ENCODE measurements at places on chromosomes 3 and 15. TPM values are rescaled to one million over a fixed set of nuclear protein-coding genes. Genes with fewer than 3 reads are reported as not detected.
A peak's percentile ranks its signal among the peaks of the same experiment; 100 is the strongest.

Gene FANCD2OS
- not detected for total RNA-seq

Gene GNAT1
- not detected for total RNA-seq

Gene ERC2
- not detected for total RNA-seq

Gene RPUSD2
- total RNA-seq, result 15.6 TPM

Gene SAMD7
- total RNA-seq, result not detected

Gene C3orf22
- not detected for total RNA-seq

Gene JMJD7
- 19.5 TPM for total RNA-seq

Gene PIF1
- total RNA-seq, result 69.1 TPM

Gene GOLGA8R
- total RNA-seq, result 9.5 TPM

Gene ZBTB47
- total RNA-seq, result 0.34 TPM

Gene GP5
- 1.4 TPM for total RNA-seq

DNA sequence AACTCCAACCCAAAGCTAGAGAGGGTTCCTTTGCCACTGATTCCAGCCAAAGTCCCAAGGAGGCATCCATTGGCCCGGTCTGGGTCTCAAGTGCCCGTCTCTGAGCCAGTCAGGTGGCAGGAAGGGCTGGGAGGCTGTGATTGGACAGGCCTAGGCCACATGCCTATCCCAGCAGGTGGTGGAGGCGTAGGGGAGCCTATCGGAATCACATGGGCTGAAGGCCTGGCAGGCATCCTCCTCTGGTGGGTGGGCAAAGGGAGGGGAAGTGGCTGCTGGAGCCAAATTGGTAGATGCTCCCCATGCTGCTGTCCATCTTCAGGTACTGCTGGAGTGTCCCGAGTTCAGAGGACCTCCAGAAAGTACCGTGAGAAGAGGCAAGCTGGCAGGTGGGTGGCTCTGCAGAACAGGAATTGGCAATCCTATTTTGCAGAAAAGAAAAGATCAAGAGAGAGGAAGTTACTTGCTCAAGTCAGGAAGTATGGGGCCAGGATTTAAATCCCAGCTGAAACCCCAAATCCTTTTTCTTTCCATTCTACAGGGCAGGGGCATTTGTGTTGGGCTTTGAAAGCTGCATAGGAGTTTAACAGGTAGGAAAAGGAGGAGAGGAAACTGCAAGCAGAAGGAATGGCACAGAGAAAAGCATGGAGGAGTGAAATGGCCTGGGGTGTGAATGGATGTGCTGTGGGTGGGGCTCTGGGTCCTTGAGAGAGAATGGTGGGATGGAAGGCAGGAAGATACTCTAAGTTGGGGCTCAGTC, 3.7 kb downstream of the CHST13 start:
- no peak for DNase-seq

GRCh38 chr3:184786280-184786941, 25.6 kb upstream of the VPS8 start:
- DNase-seq, result peak; percentile 65

DNA sequence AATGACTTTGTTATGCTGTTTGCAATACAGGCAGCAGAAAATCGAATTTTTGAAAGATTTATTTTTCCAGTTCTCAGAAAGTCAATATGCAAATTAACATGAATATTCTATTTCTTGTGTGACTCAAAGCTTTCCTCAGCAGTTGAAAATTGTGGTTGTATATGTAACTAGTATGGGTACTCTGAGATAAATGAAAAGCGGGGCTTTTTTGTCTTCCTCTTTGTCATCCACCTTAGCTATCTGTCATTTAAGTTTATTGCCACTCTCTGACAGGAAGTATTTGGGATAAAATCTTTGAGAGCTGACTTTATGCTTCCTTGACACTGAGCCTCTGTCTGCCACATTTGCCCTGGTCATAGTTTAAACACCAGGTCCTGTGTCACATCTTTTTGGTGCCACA, 91.5 kb downstream of the ATG7 start:
- DNase-seq, result no peak

DNA sequence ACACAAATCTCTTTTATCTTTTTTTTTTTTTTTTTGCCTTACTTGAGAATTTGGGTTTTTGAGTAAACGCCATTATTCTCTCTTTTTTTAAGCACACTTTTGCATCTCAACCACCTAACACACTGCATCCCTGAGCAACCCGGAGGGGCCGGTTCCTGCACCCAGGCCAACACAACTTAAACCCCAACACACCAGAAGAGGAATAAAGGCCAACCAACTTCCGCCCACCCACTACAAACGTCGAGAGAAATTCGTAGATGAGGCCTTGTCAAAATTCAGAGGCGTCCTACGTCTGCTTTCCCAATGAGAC, 389 bp upstream of the CCNB2 start:
- DNase-seq, result no peak

- DNase-seq, result no peak
Measured at GRCh38 chr3:158026236-158026635, 80.0 kb downstream of the SHOX2 start.

- DNase-seq, result no peak
Measured at GRCh38 chr3:63192248-63192647, 85.9 kb upstream of the SYNPR start.

DNA sequence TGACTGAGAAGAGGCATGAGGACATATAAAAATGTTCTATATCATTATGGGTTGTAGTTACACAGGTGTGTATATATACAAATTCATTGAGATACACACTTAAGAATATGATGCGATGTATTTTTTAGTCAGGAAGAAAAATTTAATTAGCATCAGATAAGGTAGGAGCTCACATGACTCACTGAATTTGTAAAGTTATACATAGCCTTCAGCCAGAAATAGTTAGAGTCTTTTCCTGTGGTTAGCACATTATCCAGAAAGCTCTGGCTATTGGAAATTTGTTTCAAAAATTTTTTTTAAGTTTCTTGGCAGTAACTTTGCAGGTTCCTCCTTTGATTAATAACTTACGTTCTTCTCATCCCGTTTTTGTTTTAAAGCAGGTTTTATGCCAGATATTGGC, 88.6 kb downstream of the STT3B start:
- DNase-seq, result no peak

GRCh38 chr3:139087621-139088020, 42.9 kb upstream of the PRR23C start:
- DNase-seq, result no peak

GRCh38 chr3:29694783-29695182, 413.9 kb downstream of the RBMS3 start:
- no peak for DNase-seq

Measured in activated CD8-positive, alpha-beta T cell treated with anti-CD3 and anti-CD28 coated beads, Interleukin-2, amount 10 ng/mL, durations not matched to agents 7 days and 5 days (primary cell).